Gastrocnemius medialis (tissue), 4 donors: ENCODE measurements at places on chromosomes 5 and 9. TPM values are rescaled to one million over a fixed set of nuclear protein-coding genes. Genes with fewer than 3 reads are reported as not detected.

The PCDHGB6 gene
- total RNA-seq: 3.2 TPM

The SPINK1 gene
- not detected for total RNA-seq

The PCAT7 gene
- total RNA-seq: not detected

The IFNB1 gene
- total RNA-seq: not detected

The TGFBR1 gene
- 19.0 TPM for total RNA-seq

The OTP gene
- not detected for total RNA-seq

The SPEF2 gene
- not detected for total RNA-seq

The PIP5K1B gene
- 1.4 TPM for total RNA-seq

The UGT3A1 gene
- 0.60 TPM for total RNA-seq

The SYNPO gene
- 419 TPM for total RNA-seq

The ANKRD33B gene
- total RNA-seq: 23.2 TPM

The KCNV2 gene
- not detected for total RNA-seq

The SPATA31D4 gene
- not detected for total RNA-seq

The CHSY3 gene
- total RNA-seq: 2.7 TPM

The FGD3 gene
- 1.00 TPM for total RNA-seq

The NPDC1 gene
- 17.3 TPM for total RNA-seq

The TXNDC8 gene
- not detected for total RNA-seq

The EPB41L4A gene
- total RNA-seq: 10.6 TPM

The MYORG gene
- total RNA-seq: 48.7 TPM

The ADGRV1 gene
- 0.41 TPM for total RNA-seq

The LMAN2 gene
- 87.5 TPM for total RNA-seq

The DBH gene
- not detected for total RNA-seq

The SCAMP1 gene
- total RNA-seq: 23.4 TPM

The SLC27A6 gene
- 2.0 TPM for total RNA-seq
